ENCODE measurements at places on chromosomes 1 and 21.

- DNase-seq, result no peak
These were observed 431.9 kb downstream of the MATN1 start for GRCh38 chr1:30291526-30291925.

GRCh38 chr21:14499316-14499715, 46.8 kb downstream of the SAMSN1 start:
- no peak for DNase-seq

DNA sequence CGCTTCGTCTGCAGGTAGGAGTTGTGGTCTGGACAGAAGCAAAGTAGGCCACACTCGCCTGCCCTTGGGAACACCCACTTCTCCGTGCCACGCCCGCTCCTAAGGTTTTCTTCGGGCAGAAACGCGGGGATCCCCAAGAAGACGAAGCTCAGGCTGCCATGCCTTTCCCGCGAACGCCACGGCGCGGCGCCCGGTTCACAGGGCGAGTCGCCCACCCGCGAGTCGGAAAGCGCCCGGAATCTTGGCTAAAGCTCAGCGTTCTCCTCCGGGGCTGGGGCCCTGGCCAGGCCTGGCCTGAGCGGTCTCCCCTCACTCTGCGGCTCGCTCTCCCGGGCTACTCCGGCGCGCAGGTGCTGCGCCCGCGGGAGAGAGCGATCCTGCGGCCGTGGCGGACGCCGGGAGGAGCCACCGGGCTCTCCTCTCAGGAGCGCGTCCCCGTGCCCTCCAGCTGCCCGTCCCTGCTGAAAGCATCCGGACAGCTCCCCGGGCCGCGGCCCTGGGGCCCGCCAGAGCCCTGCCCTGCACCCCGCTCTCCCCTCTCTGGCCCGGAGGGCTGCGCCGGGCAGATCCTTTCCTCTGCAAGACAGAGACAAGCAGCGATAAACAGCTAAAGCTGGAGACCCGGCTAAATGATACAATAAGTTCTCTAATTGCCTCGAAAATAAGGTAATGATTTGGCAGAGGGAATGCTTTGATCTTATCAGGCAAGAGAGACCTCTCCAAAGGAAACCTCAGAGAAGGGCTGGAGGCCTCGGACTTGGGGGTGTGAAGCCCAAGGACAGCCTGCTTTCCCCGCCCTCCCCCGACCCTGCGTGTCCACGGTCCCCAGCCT, 6.7 kb upstream of the WNT2B start:
- DNase-seq, result peak; percentile 51

GRCh38 chr1:235968831-235969230, 96.1 kb downstream of the NID1 start:
- no peak for DNase-seq

GRCh38 chr1:185213091-185213490, 56.1 kb downstream of the SWT1 start:
- no peak for DNase-seq

- DNase-seq, result no peak
These were observed 12.0 kb upstream of the A3GALT2 start for GRCh38 chr1:33332881-33333280.

DNA sequence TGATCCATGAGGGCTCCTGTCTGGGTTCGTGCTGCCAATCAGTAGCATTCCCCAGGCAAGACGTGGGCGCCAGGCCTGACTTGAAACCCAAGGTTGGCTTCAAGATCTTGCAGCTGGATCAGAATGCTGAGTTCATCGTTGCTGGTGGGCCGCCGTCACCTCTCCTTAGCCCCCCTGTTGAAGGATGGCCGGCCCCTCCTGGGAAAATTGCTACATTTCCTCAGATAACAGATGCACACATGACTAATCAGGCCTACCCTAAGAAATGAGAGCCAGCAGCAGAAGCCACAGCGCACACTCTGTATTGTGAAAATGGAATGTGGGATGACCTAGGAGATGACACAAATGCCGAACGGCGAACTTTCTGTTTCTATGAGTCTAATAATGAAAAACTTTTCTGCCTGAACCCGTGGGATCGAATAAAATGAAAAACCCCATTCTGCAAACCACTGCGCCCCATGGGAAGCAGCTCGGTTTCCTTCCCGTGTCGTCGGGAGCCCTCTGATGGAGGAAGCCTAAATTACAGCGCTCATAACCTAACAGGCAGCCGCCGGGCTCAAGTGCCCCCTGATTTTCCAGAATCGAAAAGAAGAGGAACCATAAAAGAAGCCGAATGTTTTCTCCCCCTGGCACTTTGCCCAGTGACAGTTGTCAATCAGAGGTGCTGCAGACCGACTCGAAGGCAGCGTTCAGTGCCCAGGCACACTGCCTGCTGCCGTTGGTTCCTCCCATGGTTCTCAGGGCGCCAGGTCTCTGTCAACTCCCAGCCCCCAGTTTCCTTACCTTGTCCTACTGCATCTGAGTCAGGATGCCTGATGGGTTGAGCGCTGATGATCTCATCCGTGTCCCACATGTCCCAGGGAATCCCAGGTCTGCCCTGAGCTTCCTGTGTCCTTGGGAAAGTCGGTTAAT, 38.2 kb upstream of the H6PD start:
- DNase-seq, result peak; percentile 41

DNA sequence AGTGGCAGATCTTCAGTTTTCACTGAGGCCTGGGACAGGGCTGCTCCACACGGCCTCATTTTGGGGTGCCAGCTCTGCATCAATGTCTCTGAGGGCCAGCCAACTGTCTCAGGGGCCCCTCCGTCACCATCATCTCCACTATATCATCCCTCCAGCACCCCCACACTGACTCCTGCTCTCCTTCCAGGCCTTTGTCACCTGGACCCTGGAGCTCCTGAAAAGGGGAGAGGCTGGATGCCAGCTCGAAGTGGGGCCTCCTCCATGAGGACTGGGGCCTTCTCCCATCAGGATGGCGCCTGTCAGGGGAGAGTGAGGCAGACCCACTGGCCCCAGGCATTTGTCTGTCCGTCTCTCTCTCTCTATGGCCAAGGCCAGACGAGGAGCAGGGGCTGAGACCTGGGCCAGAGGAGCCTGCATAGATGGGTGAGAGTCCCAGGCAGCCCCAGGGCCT, 44.7 kb upstream of the LRP8 start:
- peak; percentile 1 for DNase-seq

GRCh38 chr1:31811605-31812004, 4.2 kb downstream of the SPOCD1 start:
- DNase-seq, result no peak

GRCh38 chr1:147665521-147665920, 4.8 kb downstream of the ACP6 start:
- DNase-seq, result no peak

- DNase-seq, result peak; percentile 73
These were observed 4.6 kb downstream of the IFFO2 start for GRCh38 chr1:18951818-18952391.

DNA sequence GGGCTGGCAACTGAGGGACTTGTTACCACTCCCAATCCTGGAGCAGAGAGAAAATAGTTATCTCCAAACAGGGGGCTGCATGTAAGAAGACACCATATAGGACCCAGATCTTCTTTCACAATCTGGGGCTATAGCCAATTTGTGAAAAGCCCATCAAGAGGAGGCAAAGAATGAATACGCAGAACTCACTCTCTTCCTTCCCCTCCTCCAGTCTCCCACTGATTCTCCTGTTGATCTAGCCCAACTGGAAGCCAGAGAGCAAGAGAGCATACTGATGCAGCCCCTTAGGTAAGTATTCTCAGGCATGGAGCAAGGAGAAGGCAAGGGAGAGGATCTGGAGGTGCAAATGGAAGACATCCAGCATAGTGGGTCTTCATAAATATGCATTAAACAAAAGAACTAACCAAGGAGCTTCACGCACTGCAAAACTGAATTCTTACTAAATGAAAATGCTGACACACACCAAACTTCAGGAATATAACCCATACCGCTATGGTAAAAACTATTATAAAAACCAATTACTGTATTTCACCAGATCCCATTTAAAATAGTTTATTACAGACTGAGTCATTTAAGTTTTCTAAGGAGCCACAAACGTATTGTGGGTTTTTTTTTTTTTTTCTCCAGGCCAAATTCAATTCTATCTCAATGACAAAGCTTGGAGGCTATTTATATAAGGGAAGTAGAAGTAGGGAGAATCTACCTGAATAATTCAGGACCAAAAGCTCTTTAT, 15.5 kb upstream of the HMGB4 start:
- no peak for DNase-seq

DNA sequence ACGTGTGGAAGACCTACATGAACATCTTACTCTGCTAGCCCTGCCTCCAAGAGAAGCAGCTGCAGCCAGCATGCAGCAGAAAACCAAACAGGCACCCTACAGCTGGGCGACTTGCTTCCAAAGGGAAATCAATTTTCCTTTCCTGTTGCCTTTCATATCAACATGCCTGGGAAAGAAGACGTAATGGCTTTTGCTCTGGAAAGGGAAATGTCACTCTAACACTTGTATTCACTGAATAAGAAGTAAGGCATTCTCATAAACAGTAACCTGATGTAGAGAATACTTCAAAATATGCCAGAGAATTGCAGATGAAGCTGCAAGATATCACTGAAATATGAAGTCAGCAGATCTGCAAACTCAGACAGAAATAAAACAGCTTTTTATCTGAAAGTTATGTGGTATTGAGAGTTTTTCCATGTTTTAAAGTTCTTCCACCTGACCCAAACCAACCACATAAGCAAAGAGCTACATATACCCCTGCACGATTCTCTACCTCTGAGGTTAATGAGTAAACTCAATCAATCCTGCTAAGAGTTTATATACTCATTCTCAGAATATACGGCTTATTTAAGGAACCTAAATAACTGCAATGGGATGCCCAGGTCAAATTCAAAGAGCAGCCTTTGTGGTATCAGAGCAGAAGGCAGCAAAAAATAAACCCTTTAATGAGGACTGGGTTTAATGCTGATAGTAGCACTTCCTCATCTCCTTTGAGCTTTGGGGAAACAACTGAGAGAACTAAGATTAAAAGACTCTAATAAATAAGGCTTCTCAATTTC, 150.9 kb downstream of the RERE start:
- no peak for DNase-seq

DNA sequence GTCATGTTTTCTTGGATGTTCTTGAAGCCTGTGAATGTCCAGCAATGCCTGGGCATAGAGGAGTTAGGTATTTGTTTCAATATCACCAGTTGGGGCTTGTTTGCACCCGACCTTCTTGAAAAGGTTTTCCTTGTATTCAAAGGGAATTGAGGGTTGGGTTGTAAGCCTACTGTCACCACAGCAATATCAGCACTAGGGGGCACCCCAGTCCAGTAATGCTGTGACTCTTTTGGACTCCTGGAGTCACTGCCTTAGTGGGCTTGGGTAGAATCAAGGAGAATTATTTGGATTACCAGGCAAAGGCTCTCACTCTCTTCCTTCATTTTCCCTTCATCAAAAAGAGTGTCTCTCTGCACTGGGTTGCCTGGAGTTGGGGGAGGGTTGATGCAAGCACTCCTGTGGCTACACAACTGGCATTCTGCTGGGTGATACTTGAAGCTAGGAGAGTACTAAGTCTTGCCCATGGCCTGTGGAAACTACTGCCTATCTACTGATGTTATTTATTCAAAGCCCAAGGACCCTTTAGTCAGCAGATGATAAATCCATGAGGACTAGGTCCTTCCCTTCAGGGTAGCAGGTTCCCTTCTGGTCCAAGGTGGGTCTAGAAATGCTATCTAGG, 34.5 kb downstream of the OR10R2 start:
- peak; percentile 16 for DNase-seq

DNA sequence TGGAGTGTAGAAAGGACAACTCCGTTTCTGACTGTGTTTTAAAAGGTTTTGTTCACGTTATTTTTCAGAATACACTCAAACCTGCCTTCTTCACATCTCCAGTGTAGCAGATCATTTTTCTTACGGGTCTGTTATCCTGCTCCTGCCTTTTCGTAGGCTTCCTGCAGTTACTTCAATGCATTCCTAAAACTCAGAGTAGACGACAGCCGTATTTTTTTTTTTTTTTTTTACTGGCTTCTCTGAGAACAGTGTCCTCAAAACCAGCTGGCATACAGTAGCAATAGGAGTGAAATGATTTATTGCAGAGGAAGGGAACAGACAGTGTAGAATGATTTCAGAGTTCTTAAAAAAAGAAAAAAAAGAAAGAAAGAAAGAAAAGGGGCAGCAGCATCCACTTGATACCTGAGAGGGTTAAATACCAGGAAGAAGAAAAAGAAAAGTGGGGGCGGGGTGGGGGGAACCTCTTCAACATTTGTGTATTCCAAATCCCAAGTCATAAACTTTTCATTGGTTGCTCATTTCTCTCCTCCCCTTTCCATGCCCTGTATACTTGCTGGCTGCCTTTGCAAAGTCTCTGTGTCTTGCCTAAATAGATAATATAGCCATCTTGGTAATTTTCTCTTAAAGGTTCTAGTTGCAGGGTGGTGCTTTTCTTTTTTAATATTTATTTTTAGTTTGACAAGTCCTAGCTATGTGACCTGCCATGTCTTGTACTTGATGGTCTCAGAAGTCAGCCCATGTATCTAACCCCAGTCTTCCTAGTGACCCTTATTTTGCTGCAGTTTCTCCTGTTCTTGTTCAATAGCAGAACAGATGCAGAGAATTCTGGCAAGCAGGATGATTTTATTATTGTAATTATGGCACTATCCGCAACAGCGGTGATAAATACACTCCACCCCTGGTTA, 2.8 kb downstream of the TGFB2 start:
- no peak for DNase-seq

DNA sequence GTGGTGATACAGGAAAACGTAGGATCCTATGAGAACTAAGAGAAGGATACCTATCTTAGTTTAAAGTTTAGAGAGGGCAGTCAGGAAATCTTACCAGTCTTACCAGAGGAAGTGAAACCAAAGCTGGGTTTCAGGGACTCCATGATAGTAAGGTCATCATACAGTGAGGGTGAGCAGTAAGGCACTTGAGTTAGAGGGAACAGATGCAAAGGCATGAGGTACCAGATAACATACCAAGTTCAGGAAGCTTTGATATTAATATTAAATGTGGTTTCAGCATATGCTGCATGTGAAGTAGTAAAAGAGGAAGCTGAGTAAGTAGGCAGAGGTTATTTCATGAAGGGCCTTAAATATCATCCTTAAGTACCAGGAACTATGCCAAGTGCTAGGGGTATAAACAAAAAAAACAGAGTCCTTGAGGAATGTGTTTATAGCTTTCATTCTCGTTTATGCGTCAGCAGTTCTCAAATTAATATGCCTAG, 16.9 kb downstream of the ATG4C start:
- no peak for DNase-seq

DNA sequence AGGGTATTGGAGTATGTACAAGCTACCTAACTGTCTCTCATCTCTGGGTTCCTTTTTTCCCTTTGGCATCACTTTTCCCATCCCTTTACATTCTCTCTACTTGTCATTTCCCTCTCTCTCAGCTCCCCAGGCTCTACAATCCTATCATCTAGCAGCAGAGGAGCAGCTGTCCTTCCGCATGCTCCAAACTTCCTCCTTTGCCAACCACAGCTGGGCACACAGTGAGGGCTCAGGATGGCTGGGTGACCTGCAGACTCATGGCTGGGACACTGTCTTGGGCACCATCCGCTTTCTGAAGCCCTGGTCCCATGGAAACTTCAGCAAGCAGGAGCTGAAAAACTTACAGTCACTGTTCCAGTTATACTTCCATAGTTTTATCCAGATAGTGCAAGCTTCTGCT, 561 bp downstream of the CD1E start:
- no peak for DNase-seq

- no peak for DNase-seq
These were observed 2.4 kb upstream of the ARHGAP29 start for GRCh38 chr1:94239796-94240195.
